ENCODE measurements at places on chromosomes 7 and 10. TPM values are rescaled to one million over a fixed set of nuclear protein-coding genes. Genes with fewer than 3 reads are reported as not detected.

The PRF1 gene
- total RNA-seq = 1.2 TPM

DNA sequence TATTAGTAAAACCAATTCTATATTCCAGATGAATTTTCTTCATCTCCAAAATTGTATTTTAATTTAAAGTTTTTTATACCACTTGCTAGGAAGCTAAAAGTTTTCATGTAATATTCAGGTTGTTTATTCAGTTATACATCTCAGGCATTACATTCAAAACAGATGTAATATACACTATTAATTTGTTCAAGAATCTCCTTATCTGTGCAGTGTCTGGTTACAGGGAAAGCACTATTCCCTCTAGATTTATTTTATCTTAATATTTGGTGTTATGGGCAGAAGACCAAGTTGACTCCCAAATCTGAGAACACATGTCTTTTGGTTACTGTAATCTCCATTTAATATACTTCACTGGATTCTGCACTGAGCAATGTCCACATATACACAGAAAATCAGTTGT, 953.4 kb downstream of the ANKRD7 start:
- DNase-seq = no peak

- DNase-seq = no peak
Observed at GRCh38 chr10:102519246-102519825, 15.6 kb downstream of the SUFU start.

DNA sequence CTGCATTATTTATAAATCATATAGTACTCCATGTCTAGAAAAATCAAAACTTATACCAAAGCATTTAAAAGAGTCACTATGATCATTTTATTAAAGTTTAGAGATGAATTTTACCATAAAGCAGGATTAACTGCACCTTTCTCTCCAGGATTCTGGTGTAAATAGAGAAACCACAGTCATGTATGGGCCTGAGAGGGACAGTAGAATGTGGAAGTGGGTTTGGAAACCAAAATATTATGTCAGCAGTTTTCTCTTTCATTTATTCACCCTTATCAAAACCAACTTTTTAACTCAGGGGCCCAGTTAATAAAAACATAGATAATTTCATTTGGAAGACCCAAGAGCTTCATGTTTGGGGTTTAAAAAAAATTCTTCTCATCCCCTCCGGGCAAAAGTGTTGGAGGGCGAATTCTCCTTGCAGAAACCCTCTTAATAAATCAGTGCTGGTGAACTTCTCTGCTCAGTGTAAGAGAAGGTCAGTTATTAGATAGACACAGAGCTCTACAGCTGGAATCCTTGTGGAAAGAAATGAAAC, 266.2 kb downstream of the CREB5 start:
- DNase-seq = no peak

The SFRP5 gene
- total RNA-seq = 3.2 TPM

- no peak for DNase-seq
Observed at GRCh38 chr7:102843850-102844249, 69.0 kb upstream of the LRRC17 start.

DNA sequence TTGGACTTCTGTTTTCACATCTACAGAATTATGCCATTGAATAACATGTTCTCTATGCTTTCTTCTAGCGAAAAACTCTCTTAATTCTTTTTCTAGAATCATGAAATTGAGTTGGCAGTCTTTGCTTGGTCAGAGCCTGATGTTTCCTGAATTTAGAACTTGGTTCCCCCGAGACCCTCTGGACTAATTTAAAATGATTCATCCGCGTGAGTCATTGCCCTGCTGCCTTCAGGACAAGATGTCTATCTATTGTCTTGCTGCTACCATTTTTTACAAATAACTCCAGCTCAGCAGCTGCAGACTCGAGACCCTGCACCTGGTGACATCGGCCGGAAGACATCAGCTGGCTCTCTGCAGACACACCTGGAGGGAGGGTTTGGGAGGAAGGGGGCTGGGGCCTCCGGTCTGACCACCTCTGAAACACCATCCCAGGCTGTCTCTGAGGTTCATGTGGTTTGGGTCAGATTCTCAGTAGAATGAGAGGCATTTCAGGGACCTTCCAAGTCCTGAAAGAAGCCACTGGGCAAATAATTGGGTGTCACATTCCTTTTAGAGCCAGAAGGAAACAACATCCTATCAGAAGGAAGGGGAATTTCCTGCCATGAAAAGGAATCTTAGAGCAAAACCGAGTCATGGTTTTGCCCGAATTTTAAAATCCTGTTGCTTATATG, 20.9 kb upstream of the KLF6 start:
- DNase-seq = no peak

GRCh38 chr10:30238836-30239235, 110.2 kb downstream of the MTPAP start:
- no peak for DNase-seq

The EPO gene
- total RNA-seq = not detected

DNA sequence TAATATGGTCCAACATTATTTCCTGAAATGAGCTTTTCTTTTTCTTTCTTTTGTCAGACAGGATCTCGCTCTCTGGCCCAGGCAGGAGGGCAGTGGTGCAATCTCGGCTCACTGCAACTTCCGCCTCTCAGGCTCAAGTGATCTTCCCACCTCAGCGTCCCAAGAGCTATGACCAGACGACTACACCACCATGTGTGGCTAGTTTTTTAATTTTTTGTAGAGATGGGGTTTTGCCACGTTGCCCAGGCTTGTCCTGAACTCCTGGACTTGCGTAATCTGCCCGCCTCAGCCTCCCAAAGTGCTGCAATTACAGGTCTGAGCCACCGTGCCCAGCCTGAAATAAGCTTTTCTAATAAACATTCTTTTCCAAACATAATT, 48.6 kb downstream of the CUL2 start:
- peak; percentile 80 for DNase-seq

The ZFYVE27 gene
- total RNA-seq = 19.8 TPM

The PAPOLB gene
- 0.05 TPM for total RNA-seq

DNA sequence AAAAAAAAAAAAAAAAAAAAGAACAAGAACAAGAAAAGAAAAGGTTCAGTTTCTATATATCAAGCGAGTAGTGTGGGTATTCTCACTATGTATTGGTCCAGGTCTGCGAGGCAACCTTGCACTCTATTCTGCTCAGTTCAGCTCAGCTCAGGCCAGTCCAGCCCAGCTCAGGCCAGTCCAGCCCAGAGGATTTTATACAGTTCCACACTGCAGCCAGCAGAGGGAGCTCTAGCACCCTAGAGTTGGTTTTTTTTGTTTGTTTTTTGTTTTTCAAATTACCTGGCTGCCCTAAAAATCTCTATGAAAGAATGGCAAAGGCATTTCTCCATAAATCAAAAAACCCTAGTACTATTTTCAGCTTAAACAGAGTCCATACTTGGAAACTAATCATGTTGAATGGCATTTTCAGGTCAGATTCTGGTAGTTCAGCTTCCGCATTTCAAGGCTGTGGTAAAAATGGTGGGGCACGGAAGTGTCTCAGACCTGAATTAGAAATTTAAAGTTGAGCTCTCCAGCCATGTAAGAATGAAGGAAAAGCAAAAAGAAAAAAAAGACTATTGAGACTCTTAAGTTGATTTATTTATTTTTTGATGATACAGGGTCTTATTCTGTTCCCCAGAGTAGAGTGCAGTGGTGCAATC, 55.2 kb upstream of the GSDME start:
- no peak for DNase-seq

The HOXA1 gene
- total RNA-seq = 0.19 TPM

DNA sequence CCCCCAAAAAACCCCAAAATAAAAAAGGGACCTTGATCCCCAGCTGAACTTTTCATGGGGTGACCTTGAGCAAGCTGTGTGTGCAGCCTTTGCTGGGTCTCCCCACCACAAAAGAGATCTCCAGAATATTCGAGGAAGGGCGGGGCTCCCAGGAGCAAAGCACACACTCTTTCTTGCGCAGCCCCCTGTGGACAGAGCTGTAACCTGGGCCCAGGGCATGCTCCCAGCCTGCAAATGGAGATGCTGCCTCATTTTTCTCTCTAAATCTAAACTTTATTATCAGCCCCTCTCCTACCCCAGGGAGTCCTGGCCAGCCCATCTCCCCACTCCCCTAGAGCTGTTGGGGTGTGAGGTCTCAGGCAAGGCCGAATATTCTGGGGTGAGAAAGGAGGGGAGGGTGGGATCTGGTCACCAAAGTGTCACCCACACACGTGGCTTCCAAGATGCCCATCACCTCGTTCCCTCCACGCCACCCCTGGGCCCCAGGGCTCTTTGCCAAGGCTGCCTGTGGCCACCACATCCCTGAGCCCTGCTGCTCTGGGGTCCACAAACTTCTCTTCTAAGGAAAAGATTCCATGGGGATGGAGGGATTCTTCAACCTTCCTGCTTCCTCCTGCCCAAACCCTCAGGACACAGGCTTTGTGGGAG, 1.7 kb upstream of the CALML3 start:
- DNase-seq = peak; percentile 44

The BTBD16 gene
- not detected for total RNA-seq

- no peak for DNase-seq
Observed at GRCh38 chr7:96685353-96685752, 24.3 kb downstream of the SEM1 start.
